ENCODE measurements at places on chromosomes 5 and 9.

DNA sequence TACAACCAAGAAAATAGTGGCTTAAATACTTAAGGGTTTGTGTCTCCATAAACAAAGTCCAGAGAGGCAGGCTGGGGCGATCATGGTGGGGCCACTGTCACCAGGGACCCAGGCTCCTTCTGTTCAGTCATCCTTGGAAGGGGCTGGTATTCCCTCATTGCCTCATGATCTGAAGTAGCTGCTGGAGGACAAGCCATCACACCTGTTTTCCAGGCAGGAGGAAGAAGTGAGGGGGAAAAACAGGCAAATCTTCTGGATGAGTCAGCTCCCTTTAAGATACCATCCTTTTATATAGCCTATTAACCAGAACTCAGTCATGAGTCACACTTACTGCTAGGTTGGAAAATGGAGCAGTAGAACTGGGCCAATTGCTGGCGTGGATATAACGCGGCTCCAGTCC is 92.3 kb downstream of the DAP start:
- DNase-seq, result no peak

DNA sequence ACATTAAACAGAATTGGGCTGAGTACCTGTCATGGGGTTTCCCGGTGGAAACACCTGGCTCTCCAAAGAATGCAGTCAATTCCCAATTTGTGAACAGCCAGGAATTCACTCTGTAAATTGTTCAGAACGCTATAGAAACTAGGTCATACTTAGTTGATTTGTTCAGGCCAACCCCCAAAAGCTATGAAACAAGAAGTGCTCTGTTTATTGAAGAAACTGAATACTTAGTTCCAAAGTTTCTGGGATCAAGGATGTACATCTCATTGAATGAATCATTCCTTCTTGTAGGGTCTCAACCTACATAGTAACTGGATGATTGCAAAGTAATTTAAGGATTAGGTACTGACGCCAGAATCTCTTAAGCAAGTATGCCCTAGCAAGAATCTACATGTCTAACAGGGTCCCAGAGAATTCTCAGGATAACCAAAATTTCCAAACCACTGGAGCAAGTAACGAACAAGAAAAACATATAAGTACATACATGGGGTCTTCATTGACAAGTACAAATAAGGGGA is 659 bp upstream of the TUSC1 start:
- no peak for DNase-seq

DNA sequence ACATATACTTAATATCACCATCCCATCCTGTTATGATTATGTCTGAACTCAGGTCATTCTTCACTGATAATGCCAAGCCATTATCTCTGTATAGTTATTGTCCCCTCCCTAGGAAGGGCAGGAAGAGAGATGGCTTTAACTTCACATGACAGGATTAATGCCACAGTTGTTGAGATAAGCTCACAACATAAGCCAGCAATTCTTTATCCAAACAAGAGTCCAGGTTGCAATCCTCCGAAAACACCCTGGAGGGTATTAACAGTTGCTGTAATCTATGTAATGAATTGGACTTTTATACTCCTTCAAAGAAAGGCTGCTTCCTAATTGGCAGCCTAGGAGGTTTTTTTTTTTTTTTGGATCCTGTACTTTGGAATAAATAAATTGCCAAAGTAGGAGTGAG is 779.4 kb downstream of the SEMA5A start:
- DNase-seq, result no peak

- DNase-seq, result no peak
Measured at GRCh38 chr5:10762776-10763500, 1.9 kb upstream of the DAP start.

- no peak for DNase-seq
Measured at GRCh38 chr5:62685221-62685620, 106.6 kb downstream of the LRRC70 start.

DNA sequence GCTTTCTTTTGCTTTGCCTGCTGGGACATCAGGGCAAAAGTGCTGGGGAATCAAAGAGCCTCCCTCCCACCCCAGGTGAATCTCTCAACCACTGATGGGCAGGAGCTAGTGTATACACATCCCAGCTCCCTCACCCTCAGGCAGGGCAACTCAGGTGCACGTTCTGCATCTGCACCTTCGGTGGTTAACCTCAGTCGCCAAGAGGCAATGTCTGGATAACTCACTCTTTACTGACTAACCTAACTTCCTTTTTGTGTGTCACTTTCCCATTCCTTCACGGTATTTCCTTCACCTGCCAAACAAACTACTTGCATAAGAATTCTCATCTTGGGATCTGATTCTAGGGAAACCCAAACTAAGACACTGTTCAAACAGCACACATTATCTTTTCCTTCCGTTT is 26.3 kb downstream of the CNTFR start:
- DNase-seq, result no peak

DNA sequence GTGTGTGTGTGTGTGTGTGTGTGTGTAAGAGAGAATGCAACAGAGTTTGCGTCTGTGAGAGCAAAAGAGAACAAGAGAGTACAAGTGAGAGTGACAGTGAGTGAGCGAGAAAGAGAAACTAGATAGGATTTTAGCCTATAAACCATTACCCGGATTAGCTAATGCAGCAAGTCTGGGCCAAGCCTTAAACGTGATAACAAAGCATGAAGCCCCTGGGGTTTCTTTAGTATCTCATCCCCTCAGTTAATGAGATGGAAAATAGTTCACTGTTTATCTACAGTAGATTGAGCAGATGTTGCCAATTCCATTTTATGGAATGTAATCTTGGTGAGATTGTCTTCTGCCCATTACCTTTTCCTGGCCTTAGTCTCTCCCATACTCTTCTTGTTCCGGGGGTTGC is 114.5 kb downstream of the MAT2B start:
- DNase-seq, result no peak

DNA sequence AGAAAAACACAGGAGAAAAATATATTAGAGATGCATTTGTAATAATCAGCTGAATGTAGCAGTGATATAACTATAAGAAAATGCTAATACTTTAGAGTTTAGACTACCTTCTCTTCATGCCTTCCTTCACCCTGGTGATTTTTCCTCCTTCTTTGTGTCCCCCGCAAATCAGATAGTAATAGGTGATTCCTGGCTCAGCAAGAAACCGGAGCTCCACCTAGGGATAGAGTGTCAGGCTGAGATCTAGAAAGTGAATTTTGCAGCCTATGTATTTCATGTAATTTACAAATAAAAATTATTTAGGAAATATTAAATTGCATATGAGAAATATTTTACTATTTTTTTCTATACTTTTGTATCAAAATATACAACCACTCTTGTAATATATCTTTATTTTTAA is 109.8 kb upstream of the ST8SIA4 start:
- DNase-seq, result no peak

DNA sequence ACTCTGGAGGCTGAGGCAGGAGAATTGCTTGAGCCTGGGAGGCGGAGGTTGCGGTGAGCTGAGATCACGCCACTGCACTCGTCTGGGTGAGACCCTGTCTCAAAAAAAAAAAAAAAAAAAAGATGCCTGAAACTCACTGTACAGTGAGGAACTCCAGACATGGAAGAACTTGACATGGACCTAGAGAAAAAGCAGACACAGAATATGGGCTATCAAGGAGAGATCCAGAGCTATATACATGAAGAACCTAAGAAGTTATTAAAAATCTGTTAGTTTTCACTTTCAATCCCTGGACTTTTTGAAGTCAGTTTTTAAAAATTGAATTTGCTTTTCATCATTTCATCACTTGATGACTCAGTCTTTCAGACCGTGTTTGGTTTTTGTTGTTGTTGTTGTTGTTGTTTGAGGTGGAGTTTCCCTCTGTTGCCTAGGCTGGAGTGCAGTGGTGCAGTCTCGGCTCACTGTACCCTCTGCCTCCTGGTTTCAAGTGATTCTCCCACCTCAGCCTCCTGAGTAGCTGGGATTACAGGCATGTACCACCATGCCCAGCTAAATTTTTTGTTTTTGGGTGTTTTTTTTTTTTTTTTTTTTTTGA is 20.3 kb downstream of the PAIP2 start:
- no peak for DNase-seq

GRCh38 chr9:20815923-20816703 is 132.1 kb downstream of the FOCAD start:
- no peak for DNase-seq

- no peak for DNase-seq
Measured at GRCh38 chr5:146474065-146474464, 26.9 kb downstream of the TCERG1 start.
